ENCODE measurements at places on chromosomes 12 and 14.

GRCh38 chr14:77212943-77213678, 31.5 kb downstream of the TMEM63C start:
- no peak for DNase-seq

- no peak for DNase-seq
Measured at GRCh38 chr12:42706321-42706720, 116.8 kb upstream of the PRICKLE1 start.

DNA sequence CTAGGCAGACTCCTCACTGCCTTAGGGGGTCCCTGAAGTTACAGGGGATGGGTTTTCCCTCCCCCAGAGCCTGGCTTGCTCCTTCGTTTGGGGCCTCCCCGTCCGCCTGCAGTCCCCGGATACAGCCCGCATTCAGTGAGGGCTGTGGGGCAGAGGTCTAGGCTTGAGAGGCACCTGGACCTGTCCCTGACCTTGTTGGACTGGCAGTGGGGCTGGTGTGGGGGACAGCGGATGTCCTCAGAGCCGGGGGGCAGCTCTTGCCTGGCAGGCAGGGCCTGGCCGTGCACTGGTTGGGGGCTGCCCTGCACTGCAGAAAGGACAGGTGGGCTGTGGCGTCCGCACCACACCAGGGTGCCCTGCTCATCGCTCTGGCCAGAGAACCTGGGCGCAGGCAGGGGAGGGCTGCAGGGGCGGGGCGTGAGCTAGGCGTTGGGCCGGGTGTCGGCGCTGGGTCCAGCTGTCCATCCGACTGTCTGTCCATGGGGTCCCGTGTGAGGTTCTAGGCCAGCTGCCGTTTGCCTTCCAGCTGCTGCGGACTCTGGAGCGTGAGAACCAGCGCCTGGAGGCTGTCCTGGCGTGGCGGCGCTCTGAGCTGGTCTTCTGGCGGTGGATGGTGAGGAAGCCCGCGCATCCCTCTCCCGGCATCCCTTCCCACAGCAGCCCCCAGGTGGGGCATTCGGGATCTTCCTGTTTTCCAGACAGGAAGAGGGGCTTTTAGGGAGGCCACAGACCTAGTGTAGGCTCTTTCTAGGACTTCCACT, 6.0 kb downstream of the TEDC1 start:
- no peak for DNase-seq

DNA sequence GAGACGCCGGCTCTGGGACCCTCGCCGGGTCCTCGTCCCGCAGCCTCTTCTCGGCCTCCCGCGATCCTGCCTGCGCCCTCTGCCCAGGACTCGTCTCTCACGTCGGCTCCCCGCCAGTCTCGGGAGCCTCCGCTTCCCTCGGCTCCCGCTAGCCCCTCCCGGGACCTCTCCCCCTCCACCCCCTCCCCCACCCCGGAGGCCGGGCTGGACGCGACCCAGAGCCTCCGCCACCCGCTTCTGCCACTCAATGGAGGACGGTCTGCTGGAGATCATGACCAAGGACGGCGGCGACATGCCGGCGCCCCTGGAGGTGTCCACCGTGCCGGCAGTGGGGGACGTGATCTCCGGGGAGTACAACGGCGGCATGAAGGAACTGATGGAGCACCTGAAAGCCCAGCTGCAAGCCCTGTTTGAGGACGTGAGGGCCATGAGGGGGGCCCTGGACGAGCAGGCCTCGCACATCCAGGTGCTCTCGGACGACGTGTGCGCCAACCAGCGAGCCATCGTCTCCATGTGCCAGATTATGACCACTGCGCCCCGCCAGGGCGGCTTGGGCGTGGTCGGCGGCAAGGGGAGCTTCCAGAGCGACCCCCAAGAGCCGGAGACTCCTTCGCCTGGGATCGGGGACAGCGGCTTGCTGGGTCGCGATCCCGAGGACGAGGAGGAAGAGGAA, 568 bp downstream of the CCDC184 start:
- no peak for DNase-seq

DNA sequence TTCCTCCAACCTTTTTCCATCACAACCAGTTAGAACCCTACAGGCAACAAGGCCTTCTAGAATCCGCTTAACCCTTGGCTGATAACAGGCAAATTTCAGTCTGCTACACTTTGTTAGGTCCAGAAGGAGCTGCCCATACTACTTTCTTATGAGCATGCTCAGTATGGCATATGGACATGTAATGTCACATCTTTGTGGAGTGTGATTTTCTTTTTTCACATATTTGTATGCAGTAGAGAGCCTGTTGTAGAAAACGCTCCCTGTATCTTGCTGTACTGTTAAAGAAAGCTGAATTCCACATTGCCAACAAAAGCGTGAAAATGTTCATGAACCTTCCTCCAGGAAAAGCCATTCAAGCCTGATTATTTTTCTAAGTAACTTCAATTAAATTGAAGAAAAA, 196.5 kb downstream of the SLC41A2 start:
- DNase-seq = no peak

DNA sequence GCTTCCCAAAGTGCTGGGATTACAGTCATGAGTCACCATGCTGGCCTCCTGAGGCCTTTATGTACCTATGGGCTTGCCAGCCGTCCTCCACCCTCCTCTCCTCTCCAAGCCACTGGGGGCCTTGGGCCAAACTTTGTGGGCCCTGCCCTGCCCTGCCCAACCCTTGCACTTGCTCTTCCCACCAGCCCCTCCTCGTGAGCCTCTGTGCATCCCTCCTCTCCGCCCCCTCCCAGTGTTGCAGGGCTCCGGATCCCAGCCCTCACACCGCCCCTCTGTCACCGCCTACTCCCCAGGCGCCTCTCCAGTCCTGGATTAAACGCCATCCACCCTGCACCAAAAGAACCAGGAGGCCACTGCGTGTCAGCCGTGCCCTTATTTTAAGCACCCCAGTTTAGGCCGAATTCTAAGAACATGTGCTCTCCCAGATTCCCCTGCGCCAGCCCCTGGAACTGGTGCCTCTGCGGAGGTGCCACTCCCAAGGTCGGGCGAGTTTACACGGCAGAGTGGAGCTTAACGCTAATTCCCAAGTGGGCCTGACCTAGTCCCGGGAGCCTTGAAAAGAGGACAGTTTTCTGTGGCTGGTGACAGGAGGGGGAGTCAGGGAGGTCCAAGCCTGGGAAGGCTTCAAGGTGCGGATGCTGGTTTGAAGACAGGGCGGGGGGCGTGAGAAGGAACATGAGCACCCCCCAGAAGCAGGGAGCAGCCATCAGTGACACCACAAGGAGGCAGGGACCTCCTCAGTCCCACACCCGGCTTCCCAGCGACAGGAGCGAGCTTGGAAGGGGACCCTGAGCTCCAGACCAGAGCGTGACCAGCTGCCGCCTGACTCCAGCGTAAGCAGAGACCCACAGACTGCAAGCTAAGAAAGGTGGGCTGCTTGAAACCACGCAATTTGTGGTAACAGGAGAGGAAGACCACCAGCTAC, 21.2 kb upstream of the CDCA4 start:
- no peak for DNase-seq

GRCh38 chr12:28217805-28218204, 27.5 kb downstream of the CCDC91 start:
- no peak for DNase-seq

DNA sequence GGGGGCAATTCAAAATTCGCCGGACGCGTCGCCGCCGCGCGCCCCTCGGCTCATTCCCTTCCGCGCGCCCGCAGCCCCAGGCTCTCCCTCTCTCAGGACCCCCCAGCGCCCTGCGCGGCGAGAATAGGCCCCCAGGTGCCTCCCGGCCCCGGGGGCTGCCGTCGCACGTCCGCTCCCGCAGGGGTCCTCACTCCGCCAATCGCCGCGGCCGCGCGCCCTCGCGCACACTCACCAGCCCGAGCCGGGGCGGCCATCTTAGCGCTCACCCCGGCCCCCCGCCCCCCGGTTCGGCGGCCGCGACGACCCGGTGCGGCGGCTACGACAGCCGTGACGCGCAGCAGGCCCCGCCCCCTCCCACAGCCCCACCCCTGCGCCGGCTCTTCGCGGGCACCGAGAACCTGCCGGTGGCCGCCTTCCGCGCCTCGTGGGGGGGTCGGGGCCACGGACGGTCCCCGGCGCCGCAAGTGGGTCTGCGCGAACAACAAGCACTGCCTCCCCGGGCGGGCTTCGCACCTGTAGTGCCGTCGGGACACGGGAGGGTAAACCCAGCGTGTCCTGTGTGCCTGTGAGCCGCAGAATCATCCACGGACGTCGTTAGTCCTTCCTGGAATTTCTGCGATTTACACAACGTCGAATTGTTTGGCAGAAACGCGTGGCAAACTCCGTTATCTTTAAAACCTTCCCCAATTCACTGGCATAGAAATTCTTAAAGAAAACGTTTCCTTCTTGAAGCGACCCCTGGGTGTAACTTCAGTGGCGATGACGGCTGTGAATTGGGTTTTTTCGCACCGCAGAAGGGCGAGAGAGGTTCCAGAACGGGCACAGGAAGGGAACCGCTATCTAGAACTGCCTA, 2.5 kb downstream of the USP44 start:
- no peak for DNase-seq

- DNase-seq = peak; percentile 69
Measured at GRCh38 chr14:100439781-100440180, 116.6 kb downstream of the SLC25A47 start.

- DNase-seq = no peak
Measured at GRCh38 chr14:77570706-77571268, 45.6 kb downstream of the SPTLC2 start.

DNA sequence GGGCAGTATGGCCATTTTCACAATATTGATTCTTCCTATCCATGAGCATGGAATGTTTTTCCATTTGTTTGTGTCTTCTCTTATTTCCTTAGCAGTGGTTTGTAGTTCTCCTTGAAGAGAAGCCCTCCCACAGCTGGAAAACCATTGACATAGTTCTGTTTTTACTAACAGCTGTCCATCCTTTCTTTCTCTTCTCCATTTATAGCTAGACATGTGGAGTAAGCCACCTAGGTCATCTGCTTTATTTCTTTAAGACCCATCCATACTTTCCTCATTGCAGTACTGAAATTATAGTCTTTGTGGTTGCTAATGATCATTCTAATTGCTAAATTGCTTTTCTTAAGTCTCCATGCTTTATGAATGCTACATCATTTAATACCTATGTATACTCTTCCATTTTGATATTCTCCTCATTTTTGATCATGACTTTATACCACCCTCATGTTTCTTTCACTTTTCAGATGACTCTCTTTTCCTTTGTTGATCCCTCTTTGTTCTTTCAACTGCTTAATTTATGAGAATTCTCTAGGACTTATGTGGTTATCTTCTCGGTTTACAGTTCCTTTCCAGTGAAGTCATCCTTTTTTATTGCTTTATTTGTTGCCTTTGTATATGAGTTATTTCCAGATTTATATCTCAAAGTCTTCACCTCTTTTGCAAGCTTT, 114.2 kb downstream of the PCNX1 start:
- DNase-seq = peak; percentile 82

DNA sequence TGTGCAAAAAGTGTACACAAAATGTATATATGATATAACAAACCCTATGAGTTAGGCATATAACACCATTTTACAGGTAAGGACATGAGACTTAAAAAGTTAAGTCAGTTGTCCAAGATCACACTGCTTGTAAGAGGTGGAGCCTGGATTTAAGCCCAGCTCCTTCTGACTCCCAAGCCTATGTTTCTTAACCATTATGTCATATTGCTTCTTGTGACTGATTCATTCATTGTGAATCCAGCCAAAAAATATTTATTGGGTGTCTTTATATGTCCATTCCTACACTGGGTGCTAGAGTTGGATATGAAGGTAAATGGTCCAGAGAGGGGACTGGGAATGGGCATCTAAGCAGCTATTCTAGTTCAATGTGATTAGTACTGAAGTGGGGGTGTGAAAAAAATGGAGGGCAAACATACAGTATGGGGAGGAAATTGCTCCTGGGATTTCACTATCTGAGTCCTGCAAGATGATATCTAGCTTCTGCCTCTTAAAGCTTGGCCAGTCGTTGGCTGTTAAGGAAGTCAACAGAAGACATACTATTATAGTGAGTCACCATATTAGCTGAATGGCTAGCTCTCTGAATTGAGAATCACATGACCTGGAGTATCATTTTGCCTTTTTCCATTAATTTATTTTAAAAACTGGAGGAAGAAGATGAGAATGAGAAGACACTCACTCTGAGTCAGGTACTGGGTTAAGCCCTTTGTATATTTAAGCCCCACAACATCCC, 28.8 kb downstream of the PAX9 start:
- DNase-seq = no peak

DNA sequence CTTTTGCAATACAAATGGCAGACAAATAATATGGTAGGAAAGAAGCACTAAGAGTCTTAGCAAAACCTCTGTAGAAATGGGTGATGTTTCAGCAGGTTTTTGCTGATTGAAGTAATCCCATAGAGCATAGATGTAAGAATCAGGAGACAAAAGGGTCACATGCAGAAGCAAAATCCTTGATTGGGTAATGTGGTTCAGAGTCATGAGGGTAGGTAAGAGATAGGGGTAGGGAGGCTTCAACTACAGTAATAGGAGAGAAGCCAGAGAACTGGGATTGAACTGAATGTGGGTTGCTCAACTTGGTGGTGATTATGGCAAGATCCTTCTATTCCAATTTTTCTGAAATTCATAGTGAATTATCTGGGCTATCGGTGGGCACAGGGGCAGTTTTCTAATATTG, 5.0 kb downstream of the PRB3 start:
- no peak for DNase-seq

DNA sequence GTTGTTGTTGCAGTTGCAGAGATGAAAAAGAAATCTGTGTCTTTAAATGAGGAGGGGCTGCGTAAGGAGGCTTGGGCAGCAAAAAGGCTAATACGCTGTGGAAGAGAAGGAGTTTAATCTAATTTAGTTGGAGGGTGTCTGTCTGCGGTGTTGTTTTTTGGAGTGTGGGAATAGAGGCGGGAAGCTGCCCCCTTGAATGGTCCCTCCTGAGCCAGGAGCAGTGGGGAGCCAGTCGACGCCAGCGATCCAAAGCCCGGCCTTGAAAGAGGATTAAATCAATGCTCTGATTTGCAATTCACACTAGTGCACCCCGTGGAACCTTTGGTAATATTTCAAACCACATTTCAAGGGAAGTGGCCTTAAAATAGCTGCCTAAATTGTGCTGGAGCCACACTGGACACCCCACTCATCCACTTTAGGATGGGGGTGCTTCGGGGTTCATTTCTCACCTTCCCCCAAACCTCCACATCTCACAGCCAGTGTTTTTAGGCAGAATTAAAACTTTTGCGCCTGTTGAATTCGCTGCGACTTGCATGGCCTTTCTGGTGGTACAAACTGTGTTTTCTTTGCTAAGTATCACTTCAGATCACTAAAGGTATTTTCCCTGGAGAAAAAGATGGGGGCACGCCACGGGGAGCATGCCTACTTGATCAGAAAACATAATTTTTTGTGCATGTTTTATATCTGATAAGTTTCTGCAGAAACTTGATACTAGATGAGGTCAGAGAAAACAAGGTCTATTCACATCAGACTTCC, 4.1 kb upstream of the FZD10 start:
- no peak for DNase-seq

GRCh38 chr12:16857456-16857923, 251.5 kb upstream of the LMO3 start:
- DNase-seq = no peak

GRCh38 chr14:59936145-59936544, 16.2 kb downstream of the LRRC9 start:
- no peak for DNase-seq

GRCh38 chr14:99316281-99317163, 44.5 kb upstream of the BCL11B start:
- no peak for DNase-seq

All from astrocyte (in vitro differentiated cells and primary cell).